Stimulated activated CD8-positive, alpha-beta memory T cell treated with anti-CD3 and anti-CD28 coated beads, Interleukin-4, amount 100 ng/mL, for 48 hours (primary cell): ENCODE measurements at places on chromosomes 3 and 15.

GRCh38 chr3:52763466-52763865, 7.3 kb downstream of the NEK4 start:
- DNase-seq: no peak

DNA sequence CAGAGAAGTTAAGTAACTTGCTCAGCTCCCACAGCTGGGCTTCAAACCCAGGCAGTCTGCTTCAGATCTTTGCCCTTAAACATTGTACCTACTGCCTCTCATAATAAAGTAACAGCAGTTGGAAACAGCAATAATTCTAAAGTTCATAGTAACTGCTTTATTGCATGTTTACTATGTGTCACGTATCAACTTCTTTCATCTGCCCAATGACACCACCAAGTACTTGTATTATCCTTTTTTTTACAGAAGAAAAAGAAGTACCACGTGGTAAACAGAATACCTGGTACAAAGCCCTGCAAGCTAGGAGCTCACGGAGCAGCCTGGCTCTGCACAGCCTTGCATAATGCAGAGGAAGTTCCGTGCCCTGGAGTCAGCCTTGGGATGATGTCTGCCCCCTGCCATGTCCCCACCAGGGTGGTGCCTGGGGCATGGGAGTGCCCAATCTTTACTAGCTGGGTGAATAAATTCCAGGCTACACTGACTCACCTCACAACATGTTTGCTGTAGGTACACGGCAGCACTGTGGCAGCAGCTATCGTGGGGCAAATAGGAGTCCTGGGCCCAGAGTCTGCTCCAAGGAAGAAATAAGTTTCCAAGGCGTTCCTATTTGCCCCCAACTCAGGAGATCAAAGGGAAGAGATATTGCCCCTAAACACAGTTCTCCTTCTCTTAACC, 77.2 kb downstream of the LDHAL6B start:
- DNase-seq: no peak

DNA sequence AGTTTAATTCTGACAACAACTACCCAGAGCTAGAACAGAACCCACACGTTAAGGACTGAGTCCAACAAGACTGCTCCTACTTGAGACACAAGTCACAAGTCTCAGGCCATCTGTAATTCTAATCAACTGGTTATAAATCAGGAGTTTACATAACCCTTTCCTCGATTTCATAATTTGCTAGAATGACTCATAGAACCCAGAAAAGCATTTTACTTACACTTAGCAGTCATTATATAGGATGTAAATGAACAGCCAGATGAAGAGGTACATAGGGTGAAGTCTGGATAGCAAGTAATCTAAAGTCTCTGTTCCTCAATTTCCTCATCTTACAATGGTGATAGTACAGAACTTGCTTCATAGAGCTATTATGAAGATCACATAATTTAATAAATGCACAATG, 1018.2 kb downstream of the DIPK2A start:
- DNase-seq: no peak

DNA sequence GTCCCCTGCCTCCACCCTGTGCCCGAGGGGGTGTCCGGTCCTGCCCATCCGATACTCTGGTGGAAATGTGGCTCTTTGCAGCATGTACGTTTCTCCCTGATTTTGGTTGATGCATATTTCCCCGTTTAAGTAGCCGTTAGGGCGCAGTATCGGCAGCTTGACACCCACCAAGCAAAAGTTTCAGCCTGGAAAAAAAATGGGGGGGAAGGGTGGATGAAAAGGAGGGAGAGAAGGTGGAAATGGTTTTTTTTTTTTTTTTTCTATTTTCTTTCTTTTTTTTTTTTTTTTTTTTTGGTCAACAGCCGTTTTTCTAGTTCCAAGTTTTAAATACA, 1.3 kb downstream of the RAP2B start:
- no peak for DNase-seq

DNA sequence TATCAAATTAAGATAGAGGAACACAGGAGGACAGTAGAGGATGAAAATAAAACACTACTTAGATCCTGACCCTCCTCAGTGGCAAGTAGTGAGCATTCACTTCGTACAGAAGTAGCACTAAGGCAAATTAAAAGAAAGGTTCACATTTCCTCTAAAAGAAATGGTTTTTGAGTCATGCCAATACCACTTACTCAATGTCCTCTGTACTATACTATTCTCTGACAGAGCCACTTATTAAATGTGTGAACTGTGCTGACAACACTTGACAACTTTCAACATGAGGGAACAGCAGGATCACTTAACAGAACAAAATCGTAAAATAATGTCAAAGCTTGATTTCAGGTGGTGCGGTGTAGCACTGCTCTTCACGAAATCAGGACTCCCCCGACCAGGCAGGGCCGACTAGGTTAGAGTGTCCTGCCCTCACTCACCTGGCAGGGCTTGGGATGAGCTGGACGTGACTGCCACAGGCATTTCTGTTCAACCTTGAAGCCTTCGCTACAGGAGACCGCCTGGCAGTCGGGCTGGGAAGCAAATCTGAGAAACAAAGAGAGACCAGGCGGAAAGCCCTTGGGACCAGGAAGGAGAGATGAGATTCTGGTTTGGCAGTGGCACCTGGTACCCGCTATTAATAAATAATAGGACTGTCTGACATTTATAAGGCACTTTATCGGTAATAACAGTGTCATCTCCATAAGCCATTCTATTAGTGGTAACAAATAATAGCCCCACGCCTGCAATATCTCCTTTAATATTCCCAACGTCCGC, 611 bp upstream of the SLC27A2 start:
- DNase-seq: no peak

DNA sequence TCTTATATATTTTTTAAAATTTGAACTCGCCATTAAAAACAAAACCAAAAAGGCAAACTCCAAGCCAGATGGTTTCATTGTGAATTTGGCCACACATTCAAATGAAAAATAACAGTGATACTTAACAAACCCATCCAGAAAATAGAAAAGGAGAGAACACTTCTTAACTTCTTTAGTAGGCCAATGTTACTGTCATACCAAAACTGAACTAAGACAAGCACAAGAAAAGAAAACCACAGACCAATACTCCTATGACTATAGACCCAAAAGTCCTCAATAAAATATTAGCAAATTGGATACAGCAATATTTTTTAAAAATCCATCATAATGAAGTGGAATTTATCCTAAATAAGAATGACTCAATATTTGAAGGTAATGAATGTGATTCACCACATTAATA, 73.5 kb upstream of the ALDH1A3 start:
- DNase-seq: no peak

DNA sequence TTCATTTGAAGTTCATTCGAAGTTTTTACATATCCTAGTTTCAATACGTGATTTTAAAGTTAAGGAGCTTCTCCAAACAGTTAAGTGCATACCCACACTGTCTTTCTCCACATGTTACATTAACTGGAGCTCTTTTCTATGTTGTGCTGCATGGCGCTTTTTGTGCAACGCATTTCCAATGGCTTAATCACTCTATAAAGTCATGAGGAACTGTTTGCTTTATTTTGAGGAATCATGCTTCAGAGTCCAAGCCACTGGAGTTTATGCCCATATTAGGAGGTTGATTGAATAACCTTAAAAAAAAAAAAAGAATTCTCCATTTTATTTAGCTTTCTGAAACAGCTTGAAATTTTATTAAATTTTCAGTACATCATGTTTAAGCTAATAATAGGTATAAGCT, 109.4 kb upstream of the MBNL1 start:
- no peak for DNase-seq

DNA sequence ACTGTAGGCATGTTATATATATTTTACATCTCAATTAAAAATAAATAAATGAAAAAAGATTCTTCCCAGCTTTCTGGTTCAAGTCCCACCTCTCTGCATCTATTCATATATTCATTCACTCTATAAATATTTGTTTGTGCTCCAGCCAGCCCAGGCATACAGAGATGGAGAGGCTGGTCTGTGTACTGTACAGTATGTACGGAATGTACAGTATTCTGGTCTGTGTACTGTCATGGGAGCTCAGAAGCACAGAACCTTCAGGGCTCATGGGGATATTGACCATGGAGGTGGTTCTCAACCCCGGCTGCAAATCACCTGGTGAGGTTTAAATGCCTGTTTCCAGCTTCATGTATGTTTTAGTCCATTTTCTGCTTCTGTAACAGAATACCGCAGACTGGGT, 13.8 kb downstream of the CORO2B start:
- no peak for DNase-seq

- no peak for DNase-seq
Measured at GRCh38 chr3:62233065-62233464, 140.3 kb downstream of the FEZF2 start.

GRCh38 chr3:153070511-153070868, 91.5 kb upstream of the RAP2B start:
- DNase-seq: no peak

GRCh38 chr3:157351981-157352380, 84.7 kb upstream of the PTX3 start:
- no peak for DNase-seq

DNA sequence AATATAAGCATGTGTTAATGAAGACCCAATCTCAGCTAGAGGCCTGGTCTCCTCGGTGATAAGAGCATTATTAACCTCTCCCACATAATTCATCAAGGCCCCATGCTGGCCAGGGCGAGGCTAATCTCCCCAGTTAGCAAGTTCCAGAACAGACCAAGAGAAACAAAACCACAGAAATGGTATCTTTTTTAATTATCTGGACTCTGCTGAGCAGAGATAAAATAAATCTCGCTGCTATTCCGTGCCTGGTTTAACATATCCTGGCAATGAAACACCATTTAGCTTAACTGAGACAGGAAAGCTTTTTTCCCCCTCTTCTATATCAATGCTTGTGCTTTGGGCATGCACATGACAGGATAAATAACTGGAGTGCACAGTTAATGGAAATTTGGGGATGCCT, 72.5 kb upstream of the ARHGEF3 start:
- DNase-seq: no peak

- DNase-seq: no peak
Measured at GRCh38 chr3:85796140-85796539, 837.4 kb downstream of the CADM2 start.

DNA sequence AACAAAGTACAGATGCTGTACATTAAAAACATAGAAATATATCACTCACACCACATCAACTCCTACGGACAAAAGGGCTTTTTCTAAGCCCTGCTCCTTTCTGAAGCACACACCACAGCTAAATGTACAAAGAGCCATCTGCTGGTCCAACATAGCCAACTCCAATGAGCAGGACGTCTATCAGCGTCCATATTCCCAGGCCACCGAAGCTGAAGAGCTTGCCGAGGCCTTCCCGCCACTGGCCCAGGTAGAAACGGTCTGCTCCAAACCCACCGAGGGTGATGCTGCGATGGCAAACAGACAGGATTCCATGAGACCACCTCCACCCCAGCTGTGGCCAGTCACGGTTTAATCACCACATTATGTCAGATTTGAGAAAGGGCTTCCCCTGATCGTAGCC, 9.8 kb downstream of the TM2D3 start:
- no peak for DNase-seq

DNA sequence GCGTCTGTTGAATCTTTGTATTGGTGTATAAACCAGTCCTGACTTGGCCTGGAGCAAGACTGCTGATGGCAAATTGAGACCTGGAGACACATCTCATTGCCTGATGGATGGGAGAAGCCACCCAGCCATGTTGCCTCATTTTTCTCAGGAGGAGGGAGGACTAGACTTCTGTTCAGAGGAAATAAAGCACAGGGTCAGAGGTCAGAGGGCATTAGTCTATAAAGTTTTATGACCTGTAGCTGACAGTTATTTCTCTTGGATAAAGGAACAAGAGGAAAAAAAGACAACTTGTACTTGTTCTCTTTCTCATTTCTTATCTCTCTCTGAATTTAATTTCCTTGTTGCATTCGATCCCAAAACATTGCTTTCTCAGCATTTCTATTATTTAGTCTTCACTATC, 775.9 kb downstream of the SQOR start:
- no peak for DNase-seq

- DNase-seq: no peak
Measured at GRCh38 chr15:93252780-93253179, 163.8 kb upstream of the RGMA start.

- no peak for DNase-seq
Measured at GRCh38 chr15:31326875-31327668, 437 bp downstream of the KLF13 start.

DNA sequence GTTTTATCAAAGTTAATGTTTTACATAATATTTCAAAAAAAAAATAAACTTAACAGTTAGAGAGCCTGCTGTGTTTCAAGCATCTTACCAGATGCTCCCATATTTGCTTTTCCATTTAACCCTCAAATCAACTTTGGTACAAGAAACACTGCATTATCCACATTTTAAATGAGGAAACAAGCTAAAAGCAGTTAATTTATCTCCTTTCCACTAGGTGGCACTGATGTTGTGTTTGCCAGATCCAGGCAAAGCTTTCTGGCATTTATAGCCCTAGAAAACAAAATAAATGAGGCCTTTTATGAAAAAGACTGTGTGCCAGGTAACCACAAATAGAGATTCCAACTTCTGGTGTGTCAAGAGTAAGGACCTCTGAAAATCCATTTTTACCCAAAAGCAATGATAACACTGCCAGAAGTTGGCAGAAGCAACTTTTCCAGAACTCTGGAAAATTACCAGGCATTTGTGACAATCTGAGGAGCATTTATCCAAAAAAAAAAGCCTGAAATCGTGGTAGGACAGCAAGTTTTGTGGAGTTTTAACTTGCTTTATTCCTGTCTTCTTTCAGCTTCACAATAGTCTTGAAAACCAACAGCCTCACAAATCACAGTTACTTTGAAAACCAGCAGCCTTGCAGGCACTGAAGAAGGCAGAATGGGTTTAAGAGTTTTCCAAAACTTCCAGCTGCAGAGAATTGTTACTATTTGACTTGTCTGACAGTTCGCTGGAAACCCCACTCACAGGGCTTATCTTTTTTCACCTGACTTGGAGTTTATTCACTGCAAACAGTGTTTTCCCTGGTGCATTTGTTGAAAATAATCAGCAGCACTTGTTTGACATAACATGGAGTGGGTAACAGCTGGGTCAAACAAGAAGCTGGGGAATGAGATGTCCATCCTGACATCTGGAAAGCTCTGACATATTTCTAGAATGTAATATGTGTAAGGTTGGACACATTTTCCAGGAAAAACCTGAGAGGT, 9.2 kb downstream of the FAM162A start:
- DNase-seq: no peak

DNA sequence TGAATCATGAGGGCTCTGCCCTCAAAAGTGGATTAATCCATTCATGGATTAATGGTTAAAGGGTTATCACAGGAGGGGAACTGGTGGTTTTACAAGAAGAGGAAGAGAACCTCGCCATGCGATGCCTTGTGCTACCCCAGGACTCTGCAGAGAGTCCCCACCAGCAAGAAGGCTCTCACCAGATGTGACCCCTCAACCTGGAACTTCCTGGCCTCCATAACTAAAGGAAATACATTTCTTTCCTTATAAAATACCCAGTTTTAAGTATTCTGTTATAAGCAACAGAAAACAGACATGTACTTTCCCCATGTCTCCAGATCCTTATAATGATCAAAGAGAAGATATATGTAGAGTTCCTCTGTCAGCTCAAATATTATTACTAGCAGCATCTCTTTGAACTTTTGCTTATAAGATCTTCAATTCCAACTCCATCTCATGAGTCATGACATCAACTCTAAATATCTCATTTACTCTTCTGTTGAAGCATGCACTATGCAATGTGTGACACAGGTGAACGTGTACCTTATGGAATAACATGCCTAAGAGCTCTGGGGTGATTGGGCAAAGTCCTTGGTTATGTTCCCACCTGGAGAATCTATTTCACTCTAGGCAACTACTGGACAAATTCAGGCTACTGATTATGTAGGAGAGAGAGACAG, 37.5 kb upstream of the ZBTB38 start:
- no peak for DNase-seq
